SK-N-SH (cell line): ENCODE measurements at places on chromosomes 7 and 10. TPM values are rescaled to one million over a fixed set of nuclear protein-coding genes. Genes with fewer than 3 reads are reported as not detected.

DNA sequence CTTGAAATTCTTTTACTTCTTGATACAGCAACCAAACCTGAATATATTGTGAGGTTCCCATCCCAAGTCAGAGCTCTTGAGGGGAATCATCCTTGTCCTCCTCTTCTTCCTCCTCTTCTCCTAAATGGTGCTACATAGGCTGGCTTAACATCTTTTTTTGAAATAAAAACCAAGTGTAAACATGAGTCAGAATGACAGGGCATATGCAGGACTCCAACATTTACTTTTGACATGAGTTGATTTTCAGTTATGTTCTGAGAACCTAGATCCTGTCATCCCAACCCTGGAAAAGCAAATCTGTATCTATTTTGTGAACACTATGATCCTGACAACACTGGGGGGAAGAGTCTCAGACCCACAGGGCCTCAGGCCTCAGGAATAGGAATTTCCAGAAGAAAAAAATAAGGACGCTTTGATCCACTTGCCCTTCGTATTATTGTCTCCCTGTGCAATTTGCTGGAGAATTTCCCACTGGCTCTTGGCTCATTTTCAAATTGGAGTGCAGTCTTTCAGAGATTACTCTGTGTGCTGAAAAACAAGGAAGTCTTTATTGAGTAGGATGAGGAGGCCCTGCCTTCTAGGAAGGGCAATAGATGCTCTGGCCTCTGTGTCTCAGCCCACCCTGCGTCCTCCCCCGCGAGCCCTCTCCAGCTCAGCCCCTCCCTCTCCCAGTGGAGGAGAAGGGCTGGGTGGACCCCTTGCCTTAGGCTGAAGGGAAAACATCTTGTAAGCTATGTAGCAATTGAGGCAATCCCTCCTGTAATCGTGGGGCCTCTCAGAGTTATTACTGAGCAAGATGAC lies 121.6 kb downstream of the CREB5 start:
- no peak for DNase-seq

- DNase-seq, result no peak
Measured at GRCh38 chr10:67771200-67771599, 66.8 kb downstream of the DNAJC12 start.

SPDYE2 gene
- polyA plus RNA-seq, result not detected in 2 replicates

- no peak for DNase-seq
Measured at GRCh38 chr7:136336932-136337331, 359.8 kb upstream of the MTPN start.

- DNase-seq, result no peak
Measured at GRCh38 chr10:88165849-88166271, 302.4 kb downstream of the PTEN start.

DNA sequence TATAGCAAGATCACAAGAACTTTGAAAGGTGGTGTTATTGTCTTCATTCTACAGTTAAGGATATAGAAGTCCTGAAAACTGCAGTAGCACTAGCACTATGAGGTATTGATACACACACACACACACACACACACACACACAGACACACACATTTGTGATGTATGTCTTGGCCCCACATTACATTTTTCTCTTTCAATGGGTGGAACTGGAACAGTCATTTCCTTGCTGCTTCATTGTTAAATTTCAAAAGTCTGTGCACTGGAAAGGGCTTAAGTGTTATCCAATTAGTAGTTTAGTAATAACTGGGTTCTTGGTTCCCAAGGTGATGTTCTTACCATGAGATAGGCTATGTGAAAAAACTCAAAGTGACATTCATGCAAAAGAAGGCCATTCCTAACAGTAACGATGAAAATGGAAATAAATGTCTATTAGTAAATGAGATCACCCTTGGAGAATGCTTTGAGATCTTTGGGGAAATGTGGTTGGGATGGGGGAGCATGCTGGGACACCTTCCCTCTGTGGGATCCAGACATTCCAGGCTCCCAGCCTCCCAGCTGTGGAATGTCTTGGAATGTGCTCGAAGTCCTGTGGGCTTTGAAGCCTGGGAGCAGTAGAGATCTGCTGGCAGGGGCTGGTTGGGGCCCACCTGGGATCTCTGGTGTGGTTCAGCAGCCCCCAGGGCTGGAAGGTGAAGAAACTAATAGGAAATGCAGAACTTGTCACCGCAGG lies 37.4 kb upstream of the CALD1 start:
- DNase-seq, result no peak

GRCh38 chr10:24694086-24694485 lies 29.6 kb downstream of the ARHGAP21 start:
- DNase-seq, result no peak
